ENCODE measurements at places on chromosomes 16 and 17.
A peak's percentile ranks its signal among the peaks of the same experiment; 100 is the strongest.

DNA sequence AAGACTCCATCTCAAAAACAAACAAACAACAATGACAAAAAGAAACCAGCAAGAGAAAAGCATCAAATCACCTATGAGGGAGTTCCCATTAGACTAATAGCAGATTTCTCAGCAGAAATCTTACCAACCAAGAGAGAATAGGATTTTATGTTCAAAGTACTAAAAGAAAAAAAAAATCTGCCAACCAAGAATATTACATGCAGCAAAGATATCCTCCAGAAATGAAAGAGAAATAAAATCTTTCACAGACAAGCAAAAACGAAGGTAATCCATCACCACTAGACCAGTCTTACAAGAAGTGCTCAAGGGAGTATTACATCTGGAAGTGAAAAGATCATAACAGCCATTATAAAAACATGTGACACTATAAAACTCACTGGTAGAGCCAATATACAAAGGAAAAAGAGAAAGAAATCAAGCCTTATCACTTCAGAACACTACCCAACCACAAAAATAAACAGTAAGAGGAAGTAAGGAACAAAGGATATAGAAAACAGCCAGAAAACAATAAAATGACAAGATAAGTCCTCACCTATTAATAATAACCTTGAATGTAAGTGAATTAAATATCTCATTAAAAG is 66.3 kb downstream of the STX8 start:
- no peak for DNase-seq

- DNase-seq, result no peak
Measured at GRCh38 chr16:724188-725040, 1.8 kb downstream of the CCDC78 start.

- DNase-seq, result no peak
Measured at GRCh38 chr17:65191811-65192740, 54.9 kb downstream of the RGS9 start.

GRCh38 chr16:69373019-69373418 is 12.8 kb downstream of the TERF2 start:
- DNase-seq, result no peak

- DNase-seq, result peak; percentile 53
Measured at GRCh38 chr17:47693731-47694580, at the start of gene TBKBP1. TSS of gene TBKBP1 (plus strand) at chr17:47694161. CDS start at chr17:47696113, 1,952 bp downstream.

- DNase-seq, result no peak
Measured at GRCh38 chr16:13453938-13454553, 465.9 kb upstream of the ERCC4 start.

DNA sequence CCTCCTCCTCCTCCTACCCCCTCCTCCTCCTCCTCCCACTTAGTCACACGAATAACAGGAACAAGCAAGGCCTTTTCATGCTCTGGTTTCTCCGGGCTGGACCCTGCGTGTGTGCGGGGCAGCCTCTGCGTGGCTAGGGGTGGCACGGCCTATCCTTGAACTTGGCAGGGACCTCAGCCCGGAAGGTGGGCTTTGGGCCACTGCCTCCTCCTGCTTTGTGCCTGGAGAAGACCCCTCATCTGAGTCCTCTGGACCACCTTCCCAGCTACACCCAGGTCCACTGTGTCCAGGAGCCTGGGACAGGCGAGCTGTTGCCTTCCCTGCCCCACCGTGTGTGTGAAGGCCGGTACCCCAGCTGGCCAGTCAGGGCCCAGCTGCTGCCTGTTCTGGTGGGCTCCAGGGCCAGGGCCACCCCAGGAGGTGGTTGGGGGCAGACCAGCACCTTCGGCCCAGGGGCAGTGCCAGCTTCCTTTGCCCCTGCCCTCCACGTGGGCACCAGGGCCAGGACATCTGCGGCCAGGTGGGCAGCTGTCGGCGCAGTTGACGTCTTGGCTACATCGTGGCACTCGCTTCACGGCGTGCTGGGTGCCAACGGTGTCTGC is 35.4 kb downstream of the GINS2 start:
- no peak for DNase-seq

DNA sequence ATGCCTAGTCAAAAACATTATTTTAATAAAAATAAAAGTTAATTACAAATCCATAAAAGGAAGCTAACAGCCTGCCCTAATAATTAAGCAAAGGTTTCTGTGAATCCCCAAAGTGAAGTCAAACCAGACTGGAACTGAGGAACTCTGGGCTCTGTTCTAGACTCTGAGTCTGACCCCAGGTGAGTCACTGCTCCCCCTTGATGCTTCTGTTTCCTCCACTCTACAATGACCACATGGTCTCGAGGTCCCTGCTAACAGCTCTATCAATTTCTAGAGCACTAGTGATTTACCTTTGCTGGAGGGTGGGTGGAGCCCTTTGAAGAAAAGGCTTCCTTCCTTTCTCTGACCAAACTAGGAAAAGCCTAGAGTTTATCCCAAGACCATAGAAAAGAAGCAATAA is 32.4 kb downstream of the XPO6 start:
- no peak for DNase-seq

DNA sequence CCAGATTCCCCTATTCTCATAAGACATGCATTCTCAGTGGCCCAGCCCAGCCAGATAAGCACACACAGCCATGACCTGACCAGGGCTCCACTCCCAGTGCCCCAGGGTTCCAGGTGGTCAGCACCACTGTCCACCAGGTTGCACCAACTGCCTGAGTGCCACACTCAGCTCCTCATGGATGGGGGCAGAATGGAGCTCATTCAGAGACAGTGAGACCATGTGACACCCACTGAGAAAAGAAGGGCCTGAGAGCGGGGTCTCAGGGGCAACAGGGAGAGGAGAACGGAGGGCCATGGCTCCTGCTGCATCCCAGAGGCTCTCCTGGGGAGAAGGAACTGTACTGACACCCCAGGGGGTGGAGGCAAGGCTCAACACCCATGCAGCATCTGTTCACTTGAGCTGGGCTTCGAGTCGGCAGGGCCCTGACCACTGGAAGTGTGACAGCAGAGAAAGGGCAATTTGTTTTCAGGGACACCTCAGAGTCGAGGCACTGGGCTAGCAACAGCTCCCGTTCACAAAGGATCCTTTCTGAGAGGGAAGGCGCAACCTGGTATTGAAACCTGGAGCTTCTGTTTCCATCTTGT is 18.7 kb upstream of the SLC38A8 start:
- no peak for DNase-seq

- DNase-seq, result no peak
Measured at GRCh38 chr17:12842936-12843335, 53.6 kb downstream of the ARHGAP44 start.

DNA sequence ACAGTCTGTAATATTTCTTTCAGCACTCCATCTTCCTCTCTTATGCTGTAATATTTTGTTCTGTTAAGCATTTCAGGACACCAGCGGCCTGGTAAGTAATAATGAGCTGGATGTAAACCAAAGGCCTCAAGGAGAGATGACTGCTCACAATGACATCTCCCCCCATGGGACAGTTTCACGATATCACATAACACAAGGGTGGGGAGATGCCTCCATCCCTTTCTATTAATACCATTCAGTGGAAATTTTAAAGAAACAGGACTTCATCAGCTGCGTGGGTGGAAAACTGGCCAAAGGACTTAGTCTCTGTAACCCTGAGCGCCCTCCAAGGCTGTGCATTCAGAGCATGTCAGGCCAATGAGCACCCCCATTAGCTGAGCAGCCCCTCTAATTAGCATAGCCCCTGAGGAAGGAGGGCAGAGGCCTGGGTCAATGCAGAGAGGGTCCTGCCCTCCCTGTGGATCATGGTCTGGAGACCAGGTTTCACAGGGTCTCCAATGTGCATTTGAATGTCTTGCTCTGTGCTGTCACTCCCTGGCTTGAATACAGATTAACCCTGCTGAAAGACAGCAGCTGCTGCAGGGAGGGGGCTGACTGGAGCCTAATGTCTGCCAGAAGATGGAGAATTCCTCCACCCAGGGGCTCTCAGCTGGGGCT is 156.4 kb downstream of the HS3ST2 start:
- no peak for DNase-seq

GRCh38 chr16:10121491-10121890 is 60.7 kb downstream of the GRIN2A start:
- DNase-seq, result no peak

DNA sequence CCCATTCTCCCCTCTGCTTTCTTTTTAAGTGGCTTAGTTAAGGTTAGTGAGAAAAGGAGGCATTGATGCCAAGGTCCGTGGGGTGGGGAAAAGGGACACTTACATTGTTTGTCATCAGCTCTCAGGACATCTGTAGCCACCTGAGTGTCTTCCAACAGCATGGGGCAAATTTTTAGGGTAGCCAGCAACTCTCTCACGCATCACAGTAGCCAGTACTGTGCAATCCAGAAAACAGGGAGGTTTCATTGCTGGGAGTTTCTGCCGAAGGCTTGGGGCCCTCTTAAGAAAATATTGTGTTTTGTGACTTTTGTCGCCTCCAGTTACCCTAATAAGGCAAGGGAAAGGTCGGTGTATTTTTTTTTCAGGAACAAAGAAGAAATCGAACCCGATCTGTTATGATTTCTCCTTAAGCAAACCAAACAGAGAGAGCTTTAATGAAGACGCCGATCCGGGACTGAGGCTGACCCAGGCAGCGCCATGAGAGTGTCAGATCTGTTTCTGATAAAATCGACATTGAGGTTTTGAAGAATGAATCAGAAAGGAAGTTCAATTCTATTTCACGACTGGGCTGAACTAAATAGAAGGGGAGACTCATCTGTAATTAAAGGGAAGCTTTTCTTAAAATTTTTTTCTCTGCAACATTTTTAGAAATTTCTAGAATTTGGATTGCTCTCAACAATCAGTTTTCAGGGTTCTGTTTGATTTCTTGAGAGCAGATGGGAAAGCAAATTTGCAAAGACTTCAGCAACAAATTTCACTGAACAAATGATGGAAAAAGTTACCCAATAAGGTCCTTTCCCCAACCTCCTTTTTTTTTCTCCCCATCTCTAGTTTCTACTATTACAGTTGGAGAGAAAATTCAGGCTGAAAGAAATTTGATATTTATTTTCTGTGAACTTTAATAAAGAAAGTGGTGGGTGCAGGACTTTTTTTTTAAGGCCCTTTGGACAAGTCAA is 144.7 kb upstream of the IRX3 start:
- DNase-seq, result no peak

DNA sequence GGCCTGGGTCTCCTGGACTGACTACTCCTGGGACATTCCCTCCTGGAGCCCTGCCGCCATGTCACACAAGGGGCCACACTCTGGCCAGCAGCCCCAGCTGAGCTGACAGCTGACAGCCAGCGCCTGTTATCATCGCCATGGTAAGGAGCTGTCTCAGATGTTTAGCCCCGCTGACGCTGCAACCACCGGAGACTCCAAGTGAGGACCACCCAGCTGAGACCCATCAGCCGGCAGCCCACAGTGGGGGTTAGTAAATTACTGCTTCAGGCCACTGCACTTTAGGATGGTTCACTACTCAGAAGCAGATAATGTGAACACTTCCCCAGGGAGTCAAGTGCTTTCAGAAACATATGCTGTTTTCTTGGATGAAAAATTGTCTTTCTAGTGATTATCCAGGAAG is 14.6 kb upstream of the SPHK1 start:
- DNase-seq, result no peak

DNA sequence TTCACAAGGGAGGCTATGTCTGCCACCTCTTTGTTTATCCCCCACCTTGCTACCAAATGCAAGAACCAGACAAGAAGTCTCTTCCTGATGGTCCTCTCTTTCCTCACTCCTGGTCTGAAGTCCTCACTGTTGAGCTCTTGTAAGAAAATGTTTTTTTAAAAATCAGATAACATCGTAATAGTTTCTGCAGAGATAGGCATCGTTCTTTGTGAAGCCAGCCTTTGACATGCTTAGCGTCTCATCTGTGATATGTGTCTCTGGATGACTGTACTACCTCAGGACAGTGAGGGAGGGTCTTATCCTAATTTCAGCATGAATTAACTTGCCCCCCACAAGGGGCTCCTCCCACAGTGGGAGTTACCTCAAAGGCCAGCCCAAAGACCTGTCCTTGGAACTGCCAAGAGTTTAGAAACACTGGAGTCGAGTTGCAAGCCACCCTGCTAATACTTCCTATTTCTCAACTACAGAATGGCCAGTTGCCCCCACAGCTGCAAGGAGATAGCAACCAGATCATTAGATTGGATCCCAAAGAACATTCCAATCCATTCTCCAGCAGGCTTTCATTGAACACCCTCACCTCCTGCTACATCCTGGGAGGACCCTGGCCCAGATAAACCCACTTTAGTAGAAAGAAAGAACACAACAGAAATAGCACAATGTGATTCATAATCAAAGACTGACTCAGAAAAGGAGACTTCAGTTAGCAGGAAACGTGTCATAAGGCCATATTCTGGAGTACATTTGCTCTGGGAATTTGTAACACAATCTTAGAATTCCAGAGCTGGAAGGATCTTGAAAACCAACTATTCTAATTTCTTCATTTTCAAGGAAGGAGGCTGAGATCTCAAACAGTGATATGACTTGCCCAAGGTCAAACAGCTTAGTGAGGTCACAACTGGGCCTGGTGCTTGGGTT is 151.0 kb downstream of the IRX3 start:
- no peak for DNase-seq

DNA sequence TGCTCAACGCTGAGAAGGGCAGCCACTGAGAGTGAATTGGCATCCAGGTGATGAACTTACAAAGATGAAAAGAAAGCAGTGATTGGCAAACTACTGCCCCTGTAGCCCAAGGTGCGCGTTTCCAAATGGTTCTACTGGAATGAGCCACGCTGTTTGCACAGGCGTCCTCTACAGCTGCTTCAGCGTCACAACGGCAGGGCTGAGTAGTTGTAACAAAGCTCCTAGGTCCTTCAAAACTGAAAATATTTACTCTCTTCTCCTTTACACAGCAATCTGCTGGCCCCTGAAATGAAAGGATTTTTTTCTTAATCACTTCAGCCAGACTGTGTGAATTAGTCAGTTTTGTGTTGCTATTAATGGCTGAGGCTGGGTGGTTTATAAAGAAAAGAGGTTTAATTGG is 107.2 kb upstream of the FOXF1 start:
- no peak for DNase-seq

- no peak for DNase-seq
Measured at GRCh38 chr16:19084139-19084538, 16.7 kb downstream of the COQ7 start.

DNA sequence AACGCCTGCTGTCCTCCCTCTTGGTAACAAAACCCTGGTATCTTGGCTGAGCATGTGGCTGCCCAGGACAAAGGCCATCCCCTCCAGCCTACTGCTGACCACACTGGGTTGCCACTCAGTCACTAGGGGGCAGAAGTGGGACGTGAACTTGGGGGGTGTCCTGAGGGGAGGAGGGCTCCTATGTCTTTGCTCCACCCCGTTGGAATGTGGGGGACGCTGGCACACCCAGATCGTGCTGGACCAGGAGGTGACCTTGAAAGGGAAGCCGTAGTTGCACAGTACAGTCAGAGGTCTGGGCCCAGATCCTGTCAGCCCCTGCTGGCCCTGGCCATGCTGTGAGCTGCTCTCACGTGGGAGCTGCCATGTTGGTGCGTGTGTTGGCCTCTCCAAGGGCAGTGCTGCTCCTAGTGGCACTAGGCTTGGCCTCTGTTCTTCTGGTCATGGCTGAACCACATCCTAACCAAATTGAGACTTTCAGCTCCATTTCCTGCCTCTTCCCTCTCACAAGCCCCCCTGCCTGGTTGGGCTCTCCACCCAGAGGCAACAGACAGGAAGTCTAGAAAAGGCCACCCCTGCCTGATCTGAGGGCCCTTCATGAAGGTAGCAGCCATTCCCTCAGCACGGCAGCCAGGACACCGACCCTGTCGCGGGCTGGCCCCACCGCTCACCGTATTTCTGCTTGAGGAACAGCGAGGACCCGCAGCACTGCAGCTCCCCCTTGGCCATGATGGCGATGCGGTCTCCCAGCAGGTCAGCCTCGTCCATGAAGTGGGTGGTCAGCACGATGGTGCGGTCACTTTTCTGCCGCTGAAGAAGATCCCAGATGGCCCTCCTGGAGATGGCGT is 29.0 kb upstream of the RNPS1 start:
- peak; percentile 4 for DNase-seq
